ENCODE measurements at places on chromosomes 5 and 9.

DNA sequence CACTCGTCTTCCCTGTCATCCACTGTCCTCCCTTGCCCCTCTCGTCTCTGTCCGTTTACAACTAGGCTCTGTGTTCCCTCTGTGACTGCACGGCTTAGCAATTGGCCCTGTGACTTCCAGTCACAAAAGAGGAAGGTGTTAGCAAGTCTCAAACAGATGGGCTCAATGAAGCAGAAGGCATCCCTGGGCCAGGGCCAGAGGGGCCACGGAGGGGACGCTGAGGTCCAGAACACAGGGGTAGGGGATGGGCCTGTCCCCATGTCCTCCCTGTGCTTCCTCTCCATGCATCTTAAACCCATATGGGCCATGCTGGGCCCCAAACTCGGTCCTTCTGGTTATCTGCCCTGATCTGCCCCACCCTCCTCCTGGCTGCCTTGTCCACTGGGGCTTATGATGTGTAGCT, at the start of gene CD72:
TSS of gene CD72 (minus strand) at position 89 of the 403 bp plus-strand sequence. CDS start 110 bp downstream, outside the sequence.
- DNase-seq, result no peak

GRCh38 chr5:55450050-55450765, 84.6 kb downstream of the PLPP1 start:
- no peak for DNase-seq

- no peak for DNase-seq
These were observed 8.8 kb downstream of the OGN start for GRCh38 chr9:92395617-92396016.

GRCh38 chr9:89865981-89866380, 261.2 kb downstream of the GADD45G start:
- no peak for DNase-seq

DNA sequence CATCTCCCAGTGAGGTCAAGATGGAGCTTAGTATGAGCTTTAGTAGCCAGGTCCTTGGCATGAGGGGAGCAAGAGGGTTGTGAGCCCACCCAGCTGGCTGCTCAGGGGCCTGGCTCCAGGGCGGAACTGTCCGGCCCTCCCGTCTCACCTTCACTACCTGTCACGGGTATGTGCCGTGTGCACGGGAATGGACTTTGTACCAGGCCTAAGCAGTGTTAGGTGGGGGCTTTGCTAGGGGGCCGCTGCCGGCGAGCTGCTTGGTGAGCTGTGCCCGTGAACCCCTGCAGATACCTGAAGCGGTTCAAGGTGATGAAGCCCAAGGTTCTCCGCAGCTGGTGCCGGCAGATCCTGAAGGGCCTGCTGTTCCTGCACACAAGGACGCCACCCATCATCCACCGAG, 46.7 kb downstream of the WNK2 start:
- no peak for DNase-seq

DNA sequence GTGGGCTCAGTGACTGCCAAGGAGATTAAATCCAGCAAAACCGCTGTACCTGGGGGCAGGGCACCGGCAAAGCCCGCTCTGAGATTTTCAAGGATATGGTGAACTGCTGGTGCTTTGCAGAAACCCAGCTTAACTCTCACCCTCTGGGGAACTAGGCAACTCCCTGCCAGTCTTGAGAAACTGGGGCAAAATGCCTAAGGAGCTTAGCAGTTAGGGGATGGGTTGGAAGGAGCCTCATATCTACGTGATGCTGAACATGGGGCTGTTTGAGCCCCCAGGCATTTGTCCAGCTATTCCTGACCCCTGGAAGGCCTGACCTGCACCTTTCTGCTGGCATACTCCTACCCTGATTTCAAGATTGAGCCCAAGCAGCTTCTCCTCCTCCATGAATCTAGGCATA, 108.6 kb upstream of the TBC1D2 start:
- no peak for DNase-seq

DNA sequence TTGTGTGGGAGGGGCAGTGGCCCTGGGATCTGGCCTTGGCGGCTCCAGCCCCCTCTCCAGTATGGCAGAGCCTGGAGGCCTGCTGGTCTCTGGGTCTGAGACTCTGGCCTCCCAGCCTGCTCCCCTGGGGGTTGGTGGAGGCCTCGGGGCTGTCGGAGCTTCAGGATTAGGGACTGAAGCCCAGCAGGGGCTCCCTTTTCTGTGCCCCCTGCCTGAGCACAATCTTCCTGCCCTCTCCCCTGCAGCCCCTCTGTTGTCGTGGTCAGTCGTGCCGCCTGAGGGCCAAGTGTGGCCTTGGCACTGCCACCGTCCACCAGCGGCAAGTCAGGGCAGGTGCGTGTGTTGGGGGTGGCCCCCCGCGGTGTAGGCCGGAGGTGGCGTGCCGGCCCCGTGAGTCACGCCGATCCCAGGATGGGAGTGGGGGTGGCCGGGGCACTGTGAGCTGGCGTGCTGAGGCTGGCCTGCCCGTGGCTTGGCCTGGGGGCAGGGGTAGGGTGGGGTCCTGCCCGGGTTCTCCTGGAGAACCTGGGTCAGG, 53.6 kb downstream of the RXRA start:
- no peak for DNase-seq

DNA sequence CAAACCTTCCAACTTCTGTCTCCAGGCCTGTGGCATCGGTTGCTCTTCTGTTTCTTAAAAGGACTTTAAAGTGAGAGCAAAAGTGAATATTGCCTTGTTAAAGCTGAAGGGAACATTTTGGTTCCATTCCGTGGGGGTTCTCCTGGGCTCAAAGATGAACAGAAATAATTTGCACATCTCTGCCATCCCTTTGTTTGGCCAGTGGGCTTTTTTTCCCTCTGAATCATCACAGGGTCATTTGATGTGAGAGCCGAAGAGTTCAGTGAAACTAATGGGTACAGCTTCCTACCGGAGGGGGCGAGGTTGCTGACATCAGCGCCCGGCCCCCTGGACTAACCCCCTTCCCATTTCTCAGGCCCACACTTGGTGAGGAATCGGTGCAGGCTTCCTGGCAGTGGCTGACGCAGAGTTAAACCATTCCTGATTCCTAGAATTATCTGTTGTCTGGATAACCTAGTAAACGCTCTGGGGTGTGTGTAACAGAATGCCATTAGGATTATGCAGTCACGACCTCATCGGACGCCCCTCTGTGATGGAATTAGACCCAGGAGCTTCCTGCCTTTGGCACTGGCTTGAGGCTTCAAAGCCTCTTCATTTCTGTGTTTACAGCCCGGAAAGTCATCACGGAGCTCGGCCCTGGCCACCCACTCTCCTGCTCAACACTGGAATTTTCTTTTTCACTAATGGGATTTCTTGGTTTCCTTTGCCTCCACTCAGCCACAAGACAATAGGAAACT, 61.6 kb upstream of the RPL26L1 start:
- DNase-seq, result peak; percentile 7

- DNase-seq, result no peak
These were observed 630 bp downstream of the PSMB7 start for GRCh38 chr9:124414612-124415011.

DNA sequence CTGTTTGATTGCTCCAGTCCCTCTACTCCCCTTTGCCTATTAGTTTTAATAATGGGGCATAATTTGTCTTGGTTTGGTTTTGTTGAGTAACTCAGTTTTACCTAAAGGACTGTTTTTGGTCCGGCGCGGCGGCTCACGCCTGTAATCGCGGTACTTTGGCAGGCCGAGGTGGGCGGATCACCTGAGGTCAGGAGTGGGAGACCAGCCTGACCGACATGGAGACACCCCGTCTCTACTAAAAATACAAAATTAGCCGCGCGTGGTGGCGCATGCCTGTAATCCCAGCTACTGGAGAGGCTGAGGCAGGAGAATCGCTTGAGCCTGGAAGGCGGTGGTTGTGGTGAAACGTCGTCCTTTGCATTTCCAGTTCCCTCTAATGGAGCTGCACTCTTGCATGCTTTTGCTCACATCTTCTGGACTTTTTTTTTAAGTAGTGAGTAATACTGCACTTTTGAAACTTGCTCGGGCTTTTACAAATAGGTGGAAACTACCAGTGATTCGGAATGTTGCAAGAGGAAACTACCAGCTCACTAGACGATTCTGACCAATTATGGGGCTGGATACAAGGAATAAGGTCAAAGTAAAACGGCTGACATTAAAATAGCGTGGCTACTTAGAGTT, 721 bp upstream of the MAML1 start:
- peak; percentile 58 for DNase-seq

DNA sequence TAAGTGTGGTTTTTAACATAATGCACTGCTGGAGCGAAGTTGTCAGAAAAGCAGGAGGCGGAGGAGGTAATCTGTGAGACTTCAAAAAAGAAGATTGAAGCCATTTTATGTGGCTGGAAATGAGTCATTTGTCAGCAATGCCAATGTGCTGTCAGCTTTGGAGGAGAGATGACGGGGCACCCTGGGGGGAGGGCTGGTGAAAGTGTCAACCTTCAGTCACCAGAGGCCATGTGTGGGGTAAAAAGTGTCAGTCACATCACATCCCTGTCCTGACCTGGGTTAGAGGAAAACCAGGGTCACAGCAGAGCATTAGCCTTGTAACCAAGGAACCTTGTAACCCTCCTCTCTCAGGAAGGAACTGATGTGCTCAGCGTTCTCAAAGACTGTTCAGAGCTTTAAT, 59.1 kb downstream of the TLR4 start:
- no peak for DNase-seq

DNA sequence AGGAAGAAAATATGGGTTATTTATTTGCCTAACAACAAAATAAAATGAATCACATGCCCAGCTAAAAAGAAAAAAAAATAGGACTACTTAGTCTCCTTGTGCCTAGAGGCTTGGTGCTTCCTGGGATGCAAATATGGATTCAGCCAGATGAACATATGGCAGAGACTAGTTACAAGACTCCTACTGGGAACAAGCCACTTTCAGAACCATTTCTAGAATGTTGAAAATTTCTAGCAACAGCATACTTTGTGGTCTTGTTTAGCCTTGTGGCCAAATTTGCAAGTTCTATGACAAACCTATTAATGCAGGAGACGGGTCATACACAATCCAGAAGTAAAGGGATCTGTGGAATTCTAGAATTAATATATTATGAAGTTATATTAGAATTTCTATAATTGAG, 198.7 kb downstream of the CHSY3 start:
- DNase-seq, result no peak

DNA sequence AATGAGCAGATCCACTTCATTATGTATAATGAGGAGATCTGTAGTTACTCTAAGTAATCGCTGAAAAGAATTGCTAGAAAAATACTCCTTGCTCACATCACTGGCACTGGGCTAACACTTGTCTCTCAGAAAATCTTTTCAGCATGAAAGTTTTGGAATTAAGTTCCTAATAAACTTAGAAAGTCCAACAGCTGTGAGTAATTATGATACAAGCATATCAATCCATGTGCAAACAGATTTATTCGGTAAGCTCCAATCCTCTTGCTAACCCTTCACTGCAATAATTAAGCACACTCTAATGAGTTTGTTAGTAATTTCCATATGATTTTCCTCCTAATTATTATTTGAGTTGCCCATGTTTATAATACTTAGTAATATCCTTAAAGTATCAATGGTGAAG, 652.6 kb upstream of the WWC1 start:
- DNase-seq, result no peak

DNA sequence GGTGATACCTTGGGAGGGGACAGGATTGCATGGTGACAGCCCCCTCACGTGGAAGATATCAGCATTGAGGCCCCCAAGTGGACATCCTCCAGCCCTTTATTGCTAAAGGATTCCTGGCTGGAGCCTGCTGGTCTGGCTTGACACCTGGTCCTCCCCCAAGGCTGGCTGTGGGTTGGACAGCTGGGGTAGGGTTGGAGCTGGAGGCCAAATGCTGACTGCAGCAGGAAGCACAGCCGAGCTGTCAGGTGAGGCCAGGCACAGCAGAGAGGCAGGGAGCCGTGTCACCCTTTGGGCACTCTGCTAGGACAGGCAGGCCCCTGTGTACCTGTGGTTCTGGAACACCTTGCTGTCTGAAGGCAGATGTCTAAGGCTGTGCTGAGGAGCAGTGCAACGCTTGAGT, 2.2 kb downstream of the CACFD1 start:
- no peak for DNase-seq

GRCh38 chr5:139383993-139384590, 995 bp upstream of the SLC23A1 start:
- no peak for DNase-seq

- DNase-seq, result no peak
These were observed 1.5 kb upstream of the MYOZ3 start for GRCh38 chr5:150659360-150660107.

GRCh38 chr9:98929071-98929470, 14.6 kb upstream of the COL15A1 start:
- no peak for DNase-seq

DNA sequence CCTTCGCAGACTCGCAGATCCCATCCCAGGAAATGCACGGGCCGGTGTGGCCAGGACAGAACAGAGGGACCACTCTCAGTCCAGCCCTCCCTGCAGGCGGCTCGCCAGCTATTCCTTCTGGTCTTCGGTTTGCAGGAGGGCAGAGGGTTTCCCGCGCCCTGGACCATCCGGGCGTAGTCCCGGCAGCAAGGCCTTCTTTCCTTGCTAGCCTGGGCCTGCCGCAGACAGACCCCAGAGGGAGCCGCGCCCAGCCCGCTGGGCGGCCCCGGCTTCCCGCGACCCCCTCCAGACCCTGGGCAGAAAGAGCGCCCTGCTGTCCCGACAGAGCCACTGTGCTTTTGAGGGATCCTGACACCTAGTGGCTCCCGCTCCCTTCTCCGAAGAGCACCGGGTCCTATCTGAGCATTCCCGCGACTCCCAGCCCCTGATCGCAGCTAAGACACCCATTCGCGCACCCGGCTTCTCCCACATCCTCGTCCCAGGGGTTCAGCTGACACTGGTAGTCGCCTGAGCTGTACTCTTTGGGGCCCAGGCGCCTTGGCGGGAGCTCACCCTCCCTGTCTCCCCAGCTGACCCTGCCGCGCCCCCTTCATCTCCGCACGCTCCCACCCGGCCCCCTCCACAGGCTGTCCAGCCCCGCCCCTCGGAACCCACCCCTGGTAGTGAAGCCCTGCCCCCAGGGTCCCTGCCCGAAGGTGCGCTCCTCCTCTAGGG, 1.1 kb downstream of the CFAP90 start:
- no peak for DNase-seq

GRCh38 chr9:112110094-112110776, 64.9 kb downstream of the SUSD1 start:
- DNase-seq, result no peak

DNA sequence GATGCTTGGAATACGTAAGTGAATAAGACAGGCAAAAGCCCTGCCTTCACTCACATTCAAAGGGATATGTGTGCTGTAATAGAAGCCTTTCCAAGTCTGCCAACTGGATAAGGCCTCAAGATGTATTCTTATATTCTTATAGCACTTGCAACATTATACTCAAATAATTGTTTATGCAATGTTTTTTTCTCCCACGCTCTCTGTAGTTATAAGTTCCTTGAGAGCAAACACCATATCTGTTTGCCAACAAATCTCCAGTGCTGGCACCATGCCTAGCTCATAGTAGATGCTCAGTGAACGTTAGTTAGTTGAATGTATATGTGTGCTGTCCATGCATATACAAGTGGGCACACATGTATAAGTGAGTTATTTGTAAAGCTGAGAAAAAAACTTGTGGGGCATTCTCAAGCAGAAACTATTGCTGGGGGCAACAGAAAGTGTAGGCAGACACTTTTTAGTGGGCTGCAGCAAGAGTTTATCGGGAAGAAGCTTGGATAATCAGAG, 125.1 kb downstream of the RPS23 start:
- no peak for DNase-seq

GRCh38 chr9:71820403-71820921, 52.1 kb upstream of the CEMIP2 start:
- no peak for DNase-seq

Measured in CD4-positive, alpha-beta T cell treated with Interleukin-2 at 100 ng/mL for 4 hours (primary cell).